Stimulated activated CD8-positive, alpha-beta memory T cell treated with anti-CD3 and anti-CD28 coated beads, Interleukin-2, amount 100 ng/mL, for 1 hour (primary cell): ENCODE measurements at places on chromosomes 11 and 22.

- DNase-seq = no peak
Measured at GRCh38 chr22:28581016-28581415, 98.6 kb downstream of the TTC28 start.

GRCh38 chr11:101510591-101510990 lies 73.2 kb downstream of the TRPC6 start:
- no peak for DNase-seq

DNA sequence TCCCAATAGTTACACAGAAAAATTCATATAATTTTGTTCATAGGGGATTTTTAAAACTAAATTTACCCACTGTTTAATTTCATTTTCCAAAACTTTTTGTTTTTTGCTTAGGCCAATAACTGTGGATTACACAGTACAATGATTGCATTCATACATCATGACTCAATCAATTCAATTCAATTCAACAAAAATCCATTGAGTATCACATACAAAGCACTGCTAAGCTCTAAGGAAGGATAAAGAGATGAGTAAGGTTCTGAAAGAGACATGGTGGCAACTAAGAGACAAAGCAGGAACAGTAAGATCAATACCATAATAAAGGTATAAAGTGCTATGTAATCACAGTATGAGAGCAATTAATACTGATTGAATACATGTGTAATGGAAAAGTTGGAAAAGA lies 9.4 kb upstream of the LAYN start:
- DNase-seq = no peak

DNA sequence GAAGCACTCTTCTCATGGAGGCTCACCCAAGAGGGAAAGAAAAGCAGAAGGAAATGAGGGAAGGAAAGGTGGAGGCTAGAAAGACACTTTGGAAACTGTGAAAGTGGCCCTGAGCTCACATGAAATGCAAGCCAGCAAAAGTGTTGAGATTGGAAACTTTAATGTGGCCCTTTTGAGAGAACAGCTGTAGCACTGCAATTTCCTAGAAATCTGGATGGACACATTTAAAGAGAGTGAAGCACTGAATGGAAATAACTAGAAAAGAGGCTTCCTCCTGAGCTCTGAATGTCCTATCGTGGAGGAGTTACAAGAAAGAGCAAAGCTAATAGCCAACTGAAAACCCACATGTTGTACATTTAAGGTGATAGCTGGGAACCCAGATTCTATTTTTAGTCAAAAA lies 56.0 kb downstream of the LIF start:
- DNase-seq = no peak

- no peak for DNase-seq
Measured at GRCh38 chr11:103848686-103849085, 187.8 kb upstream of the DDI1 start.

DNA sequence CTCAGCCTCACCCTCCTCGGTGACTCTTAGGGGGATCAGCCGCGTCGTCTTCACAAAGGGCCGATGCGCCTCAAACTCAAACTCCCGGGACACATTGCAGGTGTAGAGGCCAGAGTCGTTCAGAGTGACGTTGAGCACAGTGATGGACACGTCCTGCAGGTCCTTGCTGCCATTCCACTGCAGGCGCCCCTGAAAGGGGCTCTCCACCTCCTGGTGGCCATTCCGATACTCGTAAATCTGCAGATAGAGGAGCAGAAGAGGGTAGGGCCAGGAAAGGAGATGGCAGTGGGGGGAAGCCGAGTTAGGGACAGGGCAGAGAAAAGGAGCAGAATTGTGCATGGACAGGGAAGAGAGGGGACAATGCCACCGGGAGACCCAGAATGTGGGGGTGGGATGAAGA lies 12.0 kb downstream of the SCN3B start:
- DNase-seq = no peak
